ENCODE measurements at places on chromosomes 4 and X. TPM values are rescaled to one million over a fixed set of nuclear protein-coding genes. Genes with fewer than 3 reads are reported as not detected.

- DNase-seq, result no peak
Measured at GRCh38 chrX:8879750-8880149, 78.6 kb upstream of the FAM9A start.

Gene ATP2B3
- total RNA-seq, result 0.09 TPM

Gene MAGEC3
- total RNA-seq, result not detected

Gene CT45A5
- total RNA-seq, result not detected

- no peak for DNase-seq
Measured at GRCh38 chr4:153466949-153467896, 1.1 kb downstream of the TMEM131L start.

Gene PF4V1
- not detected for total RNA-seq

- no peak for DNase-seq
Measured at GRCh38 chrX:55754861-55755294, 37.3 kb downstream of the RRAGB start.

Gene DCLK2
- total RNA-seq, result 13.6 TPM

DNA sequence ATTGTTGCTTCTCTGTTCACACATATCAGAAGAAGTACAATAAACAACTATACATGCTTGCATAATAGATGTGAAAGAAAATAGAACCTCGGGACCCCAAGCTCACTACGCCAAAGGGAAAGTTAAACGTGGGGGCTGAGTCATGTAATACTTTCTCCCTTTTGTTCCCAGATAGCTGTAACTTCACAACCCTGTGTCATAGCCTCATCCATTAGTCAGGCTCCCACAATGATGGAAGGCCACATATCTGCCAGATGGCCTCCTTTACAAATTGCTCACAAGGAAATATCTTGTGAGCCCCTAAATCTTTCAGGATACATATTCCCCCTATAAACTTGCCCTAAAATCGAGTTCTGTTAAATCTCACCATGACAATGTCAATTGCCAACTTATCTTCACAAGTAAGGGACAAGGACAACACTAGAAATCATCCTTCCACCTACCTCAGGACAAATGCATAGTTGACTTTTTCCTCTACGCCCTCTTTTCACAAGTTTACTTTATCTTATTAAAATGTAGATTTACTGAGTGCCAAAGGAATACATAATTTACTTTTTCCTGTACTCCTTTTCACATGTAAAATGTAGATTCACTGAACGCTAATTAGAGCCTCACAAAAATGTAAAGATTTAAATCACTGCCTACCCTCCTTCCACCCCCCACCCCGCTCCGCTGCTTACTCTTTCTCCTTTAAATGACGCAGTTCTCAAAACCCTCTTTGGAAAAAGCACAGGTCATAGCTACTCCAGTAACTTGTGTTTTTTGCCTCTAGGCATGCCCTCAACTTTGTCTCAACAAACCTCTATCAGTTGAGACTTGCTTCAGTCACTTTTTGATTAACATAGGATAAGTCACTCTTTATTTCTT is 477.1 kb downstream of the DTHD1 start:
- no peak for DNase-seq

DNA sequence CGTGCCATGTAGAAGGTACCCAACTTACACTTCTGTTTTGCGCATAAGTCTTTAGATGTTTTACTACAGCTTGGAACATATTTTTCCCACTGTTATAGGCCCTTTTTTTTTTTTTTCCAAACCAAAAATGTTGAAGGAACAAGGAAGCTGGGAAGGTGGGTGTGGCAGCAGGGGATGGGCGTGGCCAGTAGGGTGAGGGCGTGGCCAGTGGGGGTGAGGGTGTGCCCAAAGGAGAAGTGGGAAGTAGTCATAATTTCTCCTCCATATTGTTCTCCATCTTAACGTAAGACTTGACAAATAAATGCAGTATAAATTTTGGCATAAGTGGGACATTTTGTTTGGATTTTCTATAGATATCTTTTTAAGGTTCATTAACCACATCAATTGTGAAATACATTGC is 30.4 kb downstream of the CLDN22 start:
- no peak for DNase-seq

Gene OTUD5
- 50.5 TPM for total RNA-seq

DNA sequence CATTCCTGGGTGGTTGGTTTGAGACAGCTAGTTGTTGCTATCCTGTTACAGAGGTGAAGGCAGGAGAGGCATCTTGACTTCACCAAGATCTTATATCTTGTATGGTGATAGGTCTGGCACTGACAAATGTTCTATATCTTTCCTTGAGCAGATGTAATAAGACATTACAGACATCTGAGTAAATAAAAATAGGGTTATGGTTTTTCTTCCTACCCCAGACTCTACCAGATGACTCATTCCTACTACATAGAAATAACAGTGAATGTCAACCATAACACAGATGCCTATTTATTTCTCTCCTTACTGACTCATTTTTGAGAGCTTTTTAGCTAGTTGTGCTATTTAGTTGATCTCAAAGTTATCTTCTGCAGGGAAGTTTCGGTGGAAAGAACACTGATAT is 21.9 kb downstream of the HNRNPH2 start:
- no peak for DNase-seq

GRCh38 chr4:153643406-153644383 is 40.4 kb upstream of the TLR2 start:
- DNase-seq, result no peak

DNA sequence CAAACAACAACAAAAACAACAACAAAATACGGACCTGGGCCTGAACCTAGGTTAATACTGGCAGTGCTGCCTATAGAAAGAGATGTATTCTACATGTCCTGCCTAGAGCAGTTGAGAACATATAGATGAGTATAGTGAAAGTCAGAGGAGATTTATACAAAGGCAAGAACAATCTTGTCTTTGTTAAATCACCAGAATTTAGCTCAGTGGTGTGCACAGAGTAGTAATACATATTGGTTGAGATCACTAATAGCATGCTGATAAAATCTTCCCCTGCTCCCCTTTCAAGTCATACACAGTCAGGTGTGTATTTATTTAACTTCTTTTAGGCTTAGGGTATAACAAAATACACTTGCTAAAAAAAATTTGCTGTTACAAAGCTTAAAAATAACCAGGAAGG is 247.8 kb downstream of the ADGRL3 start:
- no peak for DNase-seq

DNA sequence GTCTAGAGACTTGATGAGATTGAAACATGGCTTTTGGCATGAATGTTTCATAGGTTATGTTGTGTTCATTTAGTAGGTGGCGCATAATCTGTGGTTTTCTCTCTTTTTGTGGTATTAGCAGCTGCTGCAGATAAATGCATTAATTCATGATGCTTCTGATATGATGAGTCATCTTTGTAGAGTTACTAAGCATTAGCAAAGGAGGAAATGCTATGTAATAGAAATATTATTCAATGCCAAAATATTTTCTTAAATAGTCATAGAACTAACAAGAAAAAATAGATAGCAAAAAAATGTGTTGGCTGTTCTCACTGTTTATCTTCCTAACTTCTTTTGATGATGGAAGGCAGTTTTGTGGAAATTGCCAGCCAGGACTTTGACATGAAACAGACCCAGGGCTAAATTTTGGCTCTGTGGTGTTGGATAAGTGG is 3.6 kb downstream of the ZXDB start:
- DNase-seq, result no peak

- DNase-seq, result no peak
Measured at GRCh38 chrX:31092476-31092875, 20.6 kb upstream of the FTHL17 start.

DNA sequence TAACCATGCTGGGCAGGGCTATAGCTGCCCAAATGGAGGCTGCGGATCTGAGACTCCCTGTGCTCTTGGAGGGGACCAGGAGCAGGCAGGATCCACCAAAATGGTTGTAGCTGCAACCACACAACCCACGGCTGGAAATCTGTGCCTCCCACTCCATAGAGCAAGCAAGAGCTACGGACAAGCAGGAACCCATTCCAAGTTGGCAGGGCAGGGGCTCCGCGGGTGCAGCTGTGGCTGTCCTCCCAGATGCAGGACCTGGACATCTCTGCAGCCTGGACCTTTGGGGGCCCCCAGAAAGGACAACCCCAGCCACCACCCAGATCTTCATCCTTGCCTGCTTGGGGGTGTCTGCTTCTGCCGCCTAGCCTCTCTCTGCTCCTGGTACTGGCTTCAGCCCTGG is 154.1 kb upstream of the TRAM1L1 start:
- no peak for DNase-seq

Gene CYBB
- total RNA-seq, result 39.8 TPM

DNA sequence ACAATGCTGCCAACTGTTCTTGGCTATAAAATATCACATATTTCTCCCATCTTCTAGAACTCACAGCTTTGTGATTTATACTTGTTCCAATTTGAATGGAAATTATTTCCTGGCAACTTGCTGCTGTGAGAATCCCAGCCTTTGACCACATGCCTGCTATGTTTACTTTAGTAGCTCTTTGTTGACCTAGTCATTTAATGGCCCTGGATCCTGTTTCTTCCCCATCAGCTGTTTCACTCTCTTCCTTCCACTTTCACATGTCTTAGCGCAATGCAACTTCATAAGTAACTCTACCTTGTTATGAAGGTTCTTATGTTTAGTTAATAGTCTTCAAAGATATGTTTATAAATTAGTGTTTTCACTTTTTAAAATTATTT is 1973.6 kb upstream of the AGA start:
- DNase-seq, result no peak

Gene COQ2
- total RNA-seq, result 9.4 TPM

DNA sequence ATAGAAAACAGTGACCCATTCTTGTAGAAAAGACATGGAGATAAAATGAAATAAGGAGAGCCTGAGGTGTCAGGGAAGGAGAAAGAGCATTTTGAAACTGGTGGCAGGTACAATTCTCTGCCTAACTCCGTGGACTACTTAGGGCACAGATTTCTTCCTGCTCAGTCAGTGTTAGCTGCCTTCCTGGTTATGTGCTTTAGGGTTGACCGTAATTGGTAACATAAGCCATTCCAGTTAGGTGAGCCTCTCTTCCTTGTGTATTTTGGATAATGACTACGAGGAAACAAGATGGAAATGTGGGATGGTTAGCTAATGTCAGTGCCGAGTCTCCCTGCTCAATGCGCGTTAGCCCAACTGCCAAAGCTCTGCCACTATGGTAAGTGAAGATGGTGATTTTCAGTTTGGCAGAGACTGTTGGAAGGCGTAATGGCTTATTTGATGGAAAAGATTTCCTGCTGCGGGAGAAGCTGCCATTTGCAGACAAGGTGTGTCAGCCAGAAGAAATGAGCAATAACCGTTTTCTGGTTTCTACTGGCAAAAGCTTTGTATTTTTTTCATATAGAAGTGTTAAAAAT is 174.1 kb downstream of the CBR4 start:
- DNase-seq, result no peak

Gene AFF2
- total RNA-seq, result 7.6 TPM

GRCh38 chr4:109590905-109591304 is 30.9 kb downstream of the MCUB start:
- DNase-seq, result no peak
